Stimulated activated CD8-positive, alpha-beta memory T cell treated with anti-CD3 and anti-CD28 coated beads, Interleukin-4, amount 100 ng/mL, for 1 hour (primary cell): ENCODE measurements at places on chromosomes 1 and 21.

DNA sequence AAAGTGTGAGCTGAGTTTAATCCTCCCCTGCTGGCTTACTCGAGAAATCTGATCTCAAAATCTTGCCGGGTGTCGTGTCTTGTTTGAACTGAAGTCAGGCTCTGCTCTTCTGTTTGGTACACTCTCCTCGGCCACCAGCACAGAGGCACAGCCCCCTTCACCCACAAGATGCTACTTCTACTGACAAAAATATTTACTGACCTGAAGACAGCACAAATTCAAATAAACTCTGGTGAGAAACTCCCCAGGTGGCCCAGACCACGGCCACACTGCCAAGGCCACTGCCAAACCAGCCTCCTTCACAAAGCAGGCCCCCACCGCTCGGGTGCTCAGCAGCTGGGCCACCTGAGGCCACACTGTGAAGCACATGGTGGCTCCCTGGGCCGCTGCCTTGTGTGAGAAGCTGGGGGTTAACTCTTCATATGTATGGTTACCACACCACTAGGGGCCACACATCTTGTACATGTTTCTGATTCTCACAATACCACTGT is 80.6 kb downstream of the TGFBR3 start:
- no peak for DNase-seq

- no peak for DNase-seq
Observed at GRCh38 chr1:50060279-50060678, 36.5 kb upstream of the AGBL4 start.

- no peak for DNase-seq
Observed at GRCh38 chr21:21286170-21286798, 288.1 kb downstream of the NCAM2 start.

- no peak for DNase-seq
Observed at GRCh38 chr1:99264201-99265021, at the start of gene PLPPR4. Gene PLPPR4, plus strand, starts transcription at chr1:99264492. Its CDS starts 102 bp downstream, at chr1:99264594.

- DNase-seq = no peak
Observed at GRCh38 chr1:2055911-2056575, 5.8 kb downstream of the PRKCZ start.

DNA sequence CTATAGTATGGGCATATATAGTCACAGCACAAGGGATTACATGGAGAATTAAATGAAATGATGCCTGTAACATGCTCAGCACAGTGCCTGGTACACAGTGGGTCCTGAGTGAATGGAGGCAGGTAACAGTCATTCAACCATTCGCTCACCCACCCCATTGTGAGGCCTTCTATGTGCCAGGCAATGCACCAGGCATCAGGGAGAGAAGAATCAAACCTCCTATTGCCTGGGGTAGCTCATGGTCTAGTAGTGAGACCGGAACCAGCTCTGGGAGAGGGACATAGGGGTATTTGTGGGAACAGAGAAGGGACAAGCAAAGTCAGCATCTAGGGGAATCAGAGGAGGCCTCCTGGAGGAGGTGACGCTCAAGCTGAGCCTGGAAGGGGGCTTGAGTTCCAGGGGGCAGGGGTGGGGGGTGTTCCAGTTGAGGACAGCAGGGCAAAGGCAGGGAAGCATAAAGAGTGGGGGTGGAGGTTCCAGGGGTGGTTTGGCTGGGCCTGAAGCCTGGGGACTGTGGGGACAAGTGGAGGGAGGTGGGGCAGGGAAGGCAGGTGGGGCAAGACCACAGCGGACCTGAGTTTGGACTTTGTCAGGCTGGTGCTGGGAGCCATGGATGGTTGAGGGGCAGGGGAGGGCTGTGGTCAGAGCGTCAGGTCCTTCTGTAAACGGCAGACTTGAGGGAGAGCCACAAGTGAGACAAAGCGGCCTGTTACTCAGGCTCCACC is 591.6 kb downstream of the PTPRU start:
- no peak for DNase-seq

- no peak for DNase-seq
Observed at GRCh38 chr1:222314839-222315238, 233.1 kb downstream of the HHIPL2 start.

DNA sequence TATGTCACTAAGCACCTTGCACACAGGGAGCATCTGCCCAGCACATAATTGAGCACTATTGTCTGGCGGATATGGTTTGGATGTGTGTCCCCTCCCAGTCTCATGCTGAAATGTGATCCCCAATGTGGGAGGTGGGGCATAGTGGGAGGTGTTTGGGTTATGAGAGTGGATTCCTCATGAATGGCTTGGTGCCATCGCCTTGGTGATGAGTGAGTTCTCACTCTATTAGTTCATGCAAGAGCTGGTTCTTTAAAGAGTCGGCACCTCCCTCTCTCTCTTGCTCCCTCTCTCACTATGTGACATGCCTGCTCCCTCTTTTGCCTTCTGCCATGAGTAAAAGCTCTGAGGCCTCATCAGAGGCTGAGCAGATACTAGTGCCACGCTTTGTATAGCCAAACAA is 9.5 kb downstream of the CTSK start:
- no peak for DNase-seq

- no peak for DNase-seq
Observed at GRCh38 chr1:42938645-42939615, 19.7 kb downstream of the SLC2A1 start.

- no peak for DNase-seq
Observed at GRCh38 chr21:34235514-34235913, 128.3 kb upstream of the KCNE2 start.

GRCh38 chr1:151935894-151936602 is 26.7 kb upstream of the THEM4 start:
- DNase-seq = no peak

DNA sequence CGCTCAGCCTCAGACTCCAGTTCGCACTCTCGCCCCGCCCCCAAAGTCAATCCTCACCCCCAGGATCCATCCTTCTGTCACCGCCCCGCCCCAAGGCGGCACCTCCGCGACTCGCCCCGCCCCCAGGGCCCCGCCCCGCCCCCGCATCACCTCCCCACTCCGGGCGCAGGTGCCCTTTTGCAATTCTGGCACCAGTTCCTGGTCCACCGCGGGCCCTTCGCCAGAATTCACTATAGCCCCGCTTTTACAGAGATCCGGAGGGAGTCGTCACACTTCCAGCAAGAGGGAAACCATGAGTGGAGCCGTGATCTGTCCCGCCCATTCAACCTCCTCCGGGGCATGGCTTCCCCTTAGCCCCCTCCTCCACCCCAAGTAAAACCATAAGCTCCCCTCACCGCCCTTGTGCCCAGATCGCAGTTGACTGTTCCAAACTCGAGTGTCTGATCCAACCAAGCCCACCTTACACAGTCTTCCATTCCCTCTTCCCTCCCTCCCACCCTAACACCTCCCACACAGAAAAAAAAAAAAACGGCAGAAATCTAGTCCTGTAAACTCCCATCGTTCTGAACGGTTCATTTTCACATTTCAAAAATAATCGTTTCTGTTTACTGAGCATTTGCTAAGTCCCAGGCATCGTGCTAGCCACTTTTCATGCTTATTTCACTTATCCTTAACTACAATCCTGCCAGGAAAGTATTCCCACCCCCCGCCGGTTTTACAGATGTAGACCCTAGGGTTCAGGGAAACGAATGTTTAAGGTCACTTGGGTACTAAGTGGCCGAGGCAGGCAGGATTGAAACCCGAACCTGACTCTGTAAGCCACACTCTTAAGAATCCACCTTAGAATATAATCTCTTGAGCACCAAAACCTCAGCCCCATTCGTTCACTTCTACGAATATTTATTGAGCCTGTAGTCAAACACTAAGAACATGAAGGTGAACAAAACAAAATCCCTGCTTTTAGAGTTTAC is 1.3 kb upstream of the DNAJC16 start:
- no peak for DNase-seq

- DNase-seq = no peak
Observed at GRCh38 chr1:210325026-210325670, 3.6 kb upstream of the HHAT start.

GRCh38 chr1:228849011-228849541 is 113.8 kb downstream of the RHOU start:
- DNase-seq = no peak
